ENCODE measurements at places on chromosomes 7 and 10. TPM values are rescaled to one million over a fixed set of nuclear protein-coding genes. Genes with fewer than 3 reads are reported as not detected.

Gene CPA1
- total RNA-seq, result not detected

Gene GDF10
- under 0.01 TPM for total RNA-seq

Gene GSTO2
- total RNA-seq, result 1.0 TPM

Gene C10orf67
- total RNA-seq, result under 0.01 TPM

Gene HOXA3
- 5.4 TPM for total RNA-seq

Gene HMX3
- total RNA-seq, result not detected

Gene GNG11
- 576 TPM for total RNA-seq

Gene PLXNA4
- total RNA-seq, result 30.2 TPM

Gene ADAM22
- total RNA-seq, result 0.43 TPM

Gene GRID2IP
- total RNA-seq, result 0.09 TPM

Gene GFRA1
- 5.1 TPM for total RNA-seq

Gene TUBAL3
- not detected for total RNA-seq

Gene RPEL1
- 0.09 TPM for total RNA-seq

Gene MMRN2
- total RNA-seq, result 93.6 TPM

Gene SAMD8
- total RNA-seq, result 35.9 TPM

All from dermis lymphatic vessel endothelial cell (primary cell).